ENCODE measurements at places on chromosomes 1 and 21.
A peak's percentile ranks its signal among the peaks of the same experiment; 100 is the strongest.

DNA sequence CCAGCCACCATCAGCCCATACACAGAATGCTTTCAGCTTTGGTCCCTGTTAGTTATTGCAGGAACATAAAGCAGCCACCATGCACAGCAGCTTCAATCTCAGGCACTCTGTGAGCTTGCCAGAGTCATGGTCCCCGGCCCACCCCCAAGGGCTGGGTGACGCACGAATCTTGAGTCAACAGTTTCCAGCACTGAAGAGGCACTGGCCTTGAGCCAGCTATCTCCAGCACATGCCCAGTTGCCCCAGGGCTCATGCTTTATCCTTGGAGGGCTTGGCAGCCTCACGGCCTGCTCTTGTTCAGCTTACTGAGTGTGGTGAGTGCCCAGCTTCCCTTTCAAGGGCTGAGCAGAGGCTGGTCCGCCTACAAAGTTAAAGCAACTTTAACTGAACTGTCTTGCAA, 200.7 kb upstream of the RAB4A start:
- DNase-seq: peak; percentile 77

DNA sequence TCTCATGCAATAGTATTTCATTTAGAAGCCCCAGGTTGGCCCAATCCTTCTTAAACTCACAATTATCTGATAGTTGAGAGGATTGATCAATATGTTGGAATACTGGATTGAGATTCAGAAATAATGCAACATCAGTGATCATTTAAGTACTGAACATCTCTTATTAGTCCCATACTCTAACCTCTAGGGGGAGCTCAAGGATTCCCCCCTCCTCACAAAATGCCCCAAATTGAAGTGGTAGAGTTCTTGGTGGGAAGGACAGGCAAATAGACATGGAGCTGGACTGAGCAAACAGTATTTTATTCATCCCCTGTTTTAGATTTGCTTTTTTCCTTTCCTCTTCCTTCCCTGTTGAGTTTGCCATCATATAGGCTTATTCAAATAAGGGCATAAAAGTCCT, 62.8 kb downstream of the NGF start:
- no peak for DNase-seq

- no peak for DNase-seq
Measured at GRCh38 chr1:26391450-26391849, 18.9 kb upstream of the ZNF683 start.

DNA sequence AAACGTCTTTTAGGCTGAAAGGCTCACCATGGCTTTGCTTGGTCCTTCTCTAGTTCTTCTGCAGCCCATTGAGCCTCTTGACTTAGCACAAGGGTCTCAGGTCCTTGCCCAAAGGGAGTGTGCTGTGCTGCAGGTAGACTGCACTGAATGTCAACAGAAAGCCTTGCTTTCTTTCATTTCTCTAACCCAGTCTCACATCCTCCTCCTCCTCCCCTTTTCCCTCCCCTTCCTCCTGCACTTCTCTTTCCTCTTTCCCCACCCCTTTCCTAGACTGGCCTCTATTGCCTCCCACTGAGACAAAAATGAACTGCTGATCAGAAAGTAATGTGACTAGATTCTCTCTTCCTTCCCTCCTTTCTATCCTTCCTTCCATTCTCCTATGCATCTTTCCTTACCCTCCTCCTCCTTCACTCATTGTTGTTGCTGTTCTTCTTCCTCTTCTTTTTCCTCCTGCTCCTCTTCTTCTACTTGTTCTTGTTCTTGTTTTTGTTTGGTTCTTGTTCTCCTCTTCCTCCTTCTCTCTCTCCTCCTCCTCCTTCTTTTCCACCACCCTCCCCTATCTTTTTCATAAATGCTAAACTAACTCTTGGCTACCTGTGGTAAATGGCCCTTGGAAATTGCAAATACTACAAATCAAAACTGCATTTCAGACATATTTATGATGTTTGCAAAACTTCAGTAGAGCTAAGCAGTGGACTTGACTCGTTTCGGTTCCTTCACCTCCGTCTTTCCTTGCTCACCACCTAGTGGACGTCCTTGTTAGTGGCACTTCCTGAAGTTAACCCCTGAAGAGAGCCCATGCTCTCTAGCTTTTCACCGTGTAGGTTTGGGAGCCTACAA, at the start of gene SELL:
Gene SELL, minus strand, starts transcription at position 152 of the 840 bp plus-strand sequence. Its CDS starts 122 bp downstream, at position 30.
- peak; percentile 33 for DNase-seq

DNA sequence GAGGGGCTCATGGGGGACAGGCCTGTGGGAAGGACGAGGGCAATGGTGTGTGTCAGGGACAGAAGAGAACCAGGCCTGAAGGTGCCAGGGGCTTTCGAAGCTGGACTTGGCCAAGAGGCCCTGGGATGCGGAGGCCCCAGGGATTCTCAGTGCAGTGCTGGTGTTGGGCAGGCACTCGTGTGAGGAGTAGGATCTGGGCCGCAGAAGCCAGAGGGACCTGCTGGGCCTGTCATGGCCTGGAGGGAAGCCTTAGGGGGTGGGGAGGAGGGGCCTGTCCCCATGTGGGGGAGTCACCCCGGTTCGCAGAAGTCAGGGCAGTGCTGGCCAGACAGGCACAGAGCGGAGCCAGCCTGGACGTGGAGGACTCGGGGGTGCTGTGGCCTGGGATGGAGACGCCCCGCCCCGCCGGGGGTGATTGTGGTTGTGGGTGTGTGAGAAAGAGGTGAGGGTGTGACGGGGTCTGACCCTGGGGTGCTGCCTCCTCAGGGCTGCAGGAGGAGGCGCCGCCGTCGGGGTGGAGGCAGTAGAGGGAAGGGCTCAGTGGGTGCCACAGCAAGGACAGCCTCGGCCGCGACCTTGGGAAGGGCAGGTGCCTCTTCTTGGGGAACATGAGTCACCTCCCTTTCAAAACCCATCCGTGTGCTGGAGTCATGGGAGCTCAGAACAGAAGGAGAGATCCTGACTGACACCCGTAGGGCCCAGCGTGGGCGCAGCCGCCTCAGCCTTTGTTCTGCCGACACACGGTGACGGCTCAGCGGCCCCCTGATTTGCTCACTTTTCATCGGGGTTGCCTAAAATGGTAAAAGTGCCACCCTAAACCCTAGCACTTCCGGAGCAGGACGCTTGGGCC, 33.9 kb downstream of the FAAP20 start:
- no peak for DNase-seq

GRCh38 chr1:233060461-233060994, 110.1 kb downstream of the NTPCR start:
- no peak for DNase-seq

- no peak for DNase-seq
Measured at GRCh38 chr1:207882692-207883091, 28.2 kb downstream of the CD34 start.

DNA sequence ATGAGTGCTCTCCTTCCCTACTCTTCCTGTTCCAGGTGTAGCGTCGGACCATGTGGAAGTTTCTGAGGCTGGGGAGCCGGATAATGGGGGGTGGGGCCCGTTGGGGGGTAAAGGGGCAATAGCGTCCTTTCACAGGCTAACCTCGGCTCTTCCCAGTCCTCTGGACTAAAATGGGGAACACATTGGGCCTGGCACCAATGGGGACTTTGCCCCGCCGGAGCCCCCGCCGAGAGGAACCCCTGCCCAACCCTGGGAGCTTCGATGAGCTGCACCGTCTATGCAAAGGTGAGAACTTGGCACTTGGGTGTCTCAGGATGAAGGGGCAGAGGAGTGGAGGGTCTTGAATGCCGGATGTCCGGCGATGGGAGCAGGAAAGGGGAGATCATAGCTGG, 456 bp downstream of the TOMM40L start:
- DNase-seq: no peak

DNA sequence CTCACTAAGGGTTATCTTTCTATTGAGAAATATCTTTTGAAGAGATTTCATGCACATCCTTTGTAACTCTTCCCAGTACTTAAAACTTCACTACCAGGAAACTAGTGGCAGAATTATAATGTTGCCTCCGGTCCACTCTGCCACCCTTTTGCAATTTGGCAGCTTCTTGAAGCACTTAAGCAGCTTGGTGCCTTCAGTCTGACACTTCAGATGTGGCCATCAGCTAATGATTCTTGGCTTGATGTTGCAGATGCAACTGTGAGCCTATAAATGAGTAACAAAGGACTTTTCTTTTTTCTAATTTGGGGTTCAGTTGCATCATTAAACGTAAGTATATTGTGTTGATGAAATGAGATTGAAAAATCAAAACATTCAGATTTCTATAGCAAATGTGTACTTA, 187.5 kb upstream of the C21orf91 start:
- no peak for DNase-seq

DNA sequence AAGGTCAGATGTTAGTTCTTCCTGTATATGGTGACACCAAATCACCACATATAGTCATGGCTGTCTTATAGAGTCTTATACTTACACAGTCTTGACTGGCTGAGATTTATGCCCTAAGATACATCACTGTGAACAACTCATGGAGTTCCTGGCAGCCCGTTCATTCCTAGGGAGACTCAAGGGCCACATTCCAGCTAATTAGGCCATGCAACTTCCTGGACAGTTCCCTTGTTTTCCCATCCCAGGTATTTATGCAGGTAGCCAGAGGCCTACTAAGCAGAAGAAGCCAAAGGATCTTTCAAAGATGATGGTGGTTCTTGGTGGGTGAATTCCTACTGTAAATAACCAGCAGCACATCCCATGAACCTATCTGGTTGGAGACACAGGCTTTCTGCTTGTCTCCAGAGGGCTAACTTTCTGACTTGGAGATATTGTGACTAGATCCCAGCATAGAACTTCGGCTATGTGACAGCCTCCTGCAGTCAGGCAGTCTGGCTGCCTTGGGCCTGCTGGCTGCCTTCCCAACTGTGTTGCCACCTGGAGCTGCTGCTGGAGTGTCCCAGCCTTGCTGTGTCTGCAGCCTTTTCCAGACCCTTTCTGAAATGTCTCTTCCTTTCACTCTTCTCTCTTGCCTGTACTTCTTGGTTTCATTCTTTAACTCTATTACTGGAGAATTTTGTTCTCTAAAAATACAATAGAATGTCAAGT, 283.8 kb downstream of the CACNA1E start:
- DNase-seq: no peak

DNA sequence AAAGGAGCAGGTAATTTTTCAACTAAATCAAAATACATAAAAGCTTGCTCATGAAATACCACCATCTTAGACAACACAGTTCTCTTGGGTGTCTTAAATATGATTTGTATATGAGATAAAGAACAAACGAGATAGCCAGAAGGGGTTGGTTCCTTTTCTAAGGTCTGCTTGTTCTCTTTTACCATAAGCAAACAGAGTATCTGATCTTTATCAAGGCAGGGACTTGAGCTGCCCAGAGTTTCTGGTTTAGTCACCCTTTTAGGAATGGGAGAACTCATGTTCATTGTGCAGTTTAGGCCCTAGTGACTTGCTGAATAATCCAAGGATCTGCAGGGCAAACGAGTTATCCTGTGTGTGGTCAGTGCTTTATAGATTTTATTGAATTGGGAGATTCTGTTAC, 3.0 kb upstream of the SUCO start:
- DNase-seq: no peak

- no peak for DNase-seq
Measured at GRCh38 chr1:116356673-116357072, 16.4 kb upstream of the ATP1A1 start.

DNA sequence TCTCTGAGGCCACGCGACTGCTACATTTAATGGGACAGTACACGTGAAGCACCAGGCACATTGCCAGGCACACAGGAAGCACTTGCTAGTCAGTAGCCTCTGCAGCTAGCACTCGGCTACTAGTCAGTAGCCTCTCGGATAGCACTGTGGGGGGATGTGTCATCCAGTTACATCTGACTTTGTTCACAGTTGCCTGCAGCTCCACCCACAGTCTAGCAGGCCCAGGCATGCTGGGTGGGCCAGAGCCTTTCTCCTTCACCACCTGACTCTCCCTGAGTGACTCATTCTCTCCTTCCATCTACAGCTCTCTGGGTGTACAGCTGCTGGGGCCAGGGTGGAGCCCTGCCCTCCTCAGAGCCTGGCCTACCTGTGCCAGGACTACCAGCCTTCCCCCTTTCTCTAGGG, 51.5 kb downstream of the PTPRF start:
- peak; percentile 77 for DNase-seq

DNA sequence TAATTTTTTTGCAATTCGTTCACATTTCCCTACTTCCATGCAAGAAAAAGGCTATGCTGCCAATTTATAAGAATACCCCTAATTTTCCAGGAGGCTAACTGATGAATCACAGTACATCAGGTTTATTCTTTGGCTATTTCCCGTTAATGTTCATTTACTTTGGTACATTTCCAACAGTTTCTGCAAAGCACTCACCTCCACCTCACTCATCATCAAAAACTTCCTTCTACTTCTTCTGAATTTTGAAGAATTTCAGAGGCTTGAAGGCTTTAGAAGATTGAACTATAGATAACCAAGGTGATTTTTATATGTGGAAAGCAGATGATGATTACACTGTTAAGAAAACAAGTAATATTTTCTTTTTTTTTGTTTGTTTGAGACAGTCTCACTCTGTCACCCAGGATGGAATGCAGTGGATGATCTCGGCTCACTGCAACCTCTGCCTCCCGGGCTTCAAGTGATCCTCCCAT, 60.5 kb upstream of the HP1BP3 start:
- DNase-seq: no peak

GRCh38 chr1:205480349-205480985, 24.0 kb upstream of the CDK18 start:
- DNase-seq: no peak

GRCh38 chr1:226964068-226964425, 24.0 kb downstream of the COQ8A start:
- DNase-seq: no peak

- peak; percentile 5 for DNase-seq
Measured at GRCh38 chr1:178774263-178774662, 49.2 kb downstream of the RALGPS2 start.

GRCh38 chr1:204516180-204516879, at the start of gene MDM4:
Gene MDM4, plus strand, starts transcription at chr1:204516406. Its CDS starts 9,113 bp downstream, at chr1:204525519.
- DNase-seq: peak; percentile 97

- no peak for DNase-seq
Measured at GRCh38 chr1:66380452-66381212, 153.3 kb upstream of the SGIP1 start.

- DNase-seq: no peak
Measured at GRCh38 chr21:46549650-46550049, 55.2 kb downstream of the S100B start.

- no peak for DNase-seq
Measured at GRCh38 chr1:231001892-231002291, 23.0 kb downstream of the ARV1 start.

- DNase-seq: no peak
Measured at GRCh38 chr1:31203215-31203614, 36.5 kb downstream of the NKAIN1 start.

GRCh38 chr1:236307435-236307834, 25.7 kb upstream of the ERO1B start:
- DNase-seq: no peak

DNA sequence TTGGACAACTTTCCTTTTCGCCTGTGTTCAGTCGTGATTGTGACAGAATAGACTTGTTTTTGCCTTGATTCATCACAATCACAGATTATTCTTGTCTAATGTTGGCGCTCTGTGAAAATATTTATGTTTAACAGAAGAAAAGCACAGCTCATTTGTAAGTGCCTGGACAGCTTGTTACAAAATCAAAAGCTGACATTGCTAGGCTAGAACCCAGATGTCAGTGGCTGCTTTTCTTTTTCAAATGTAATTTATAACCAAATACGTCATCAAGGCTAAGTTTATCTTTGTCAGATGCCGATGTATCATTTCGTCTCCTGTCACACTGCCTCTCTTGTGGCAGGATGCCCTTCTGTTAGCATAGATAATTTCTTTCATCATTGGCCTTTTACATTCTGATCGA, 1227.3 kb downstream of the PLA2G4A start:
- no peak for DNase-seq
